Chondrocyte (in vitro differentiated cells): ENCODE measurements at places on chromosomes 1 and 21. TPM values are rescaled to one million over a fixed set of nuclear protein-coding genes. Genes with fewer than 3 reads are reported as not detected.
A peak's percentile ranks its signal among the peaks of the same experiment; 100 is the strongest.

RSPH1 gene
- 0.15 TPM in 1 of 3 replicates, not detected in the others for total RNA-seq

HMCN1 gene
- total RNA-seq, result 80.0 to 178 TPM (median 81.6 TPM) in 3 replicates

CD1B gene
- not detected in 3 replicates for total RNA-seq

CEP104 gene
- 37.4 to 40.6 TPM (median 37.6 TPM) in 3 replicates for total RNA-seq

DNA sequence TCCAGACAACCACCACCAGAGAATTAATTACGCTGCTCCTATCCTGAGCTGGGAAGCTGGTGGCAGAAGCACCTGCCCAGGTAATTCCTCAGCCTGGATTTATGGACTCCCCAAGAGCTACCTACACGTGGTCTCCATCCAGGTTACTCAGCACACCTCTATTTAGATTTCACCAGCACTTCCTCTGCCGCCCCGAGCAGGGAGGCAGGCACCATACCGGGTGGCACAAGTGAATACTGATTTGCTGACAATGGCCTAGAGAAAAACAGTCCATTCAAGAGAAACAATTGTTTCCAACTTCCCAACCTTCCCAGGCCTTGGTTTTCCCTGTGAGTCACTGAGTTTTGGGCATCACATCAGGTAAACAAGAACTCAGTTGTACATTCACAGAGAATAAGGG lies 134.3 kb downstream of the MATN1 start:
- DNase-seq, result no peak

GRCh38 chr1:64885648-64886047 lies 80.7 kb downstream of the JAK1 start:
- DNase-seq, result no peak

KIF21B gene
- total RNA-seq, result 1.1 to 2.6 TPM (median 2.6 TPM) in 3 replicates

DNA sequence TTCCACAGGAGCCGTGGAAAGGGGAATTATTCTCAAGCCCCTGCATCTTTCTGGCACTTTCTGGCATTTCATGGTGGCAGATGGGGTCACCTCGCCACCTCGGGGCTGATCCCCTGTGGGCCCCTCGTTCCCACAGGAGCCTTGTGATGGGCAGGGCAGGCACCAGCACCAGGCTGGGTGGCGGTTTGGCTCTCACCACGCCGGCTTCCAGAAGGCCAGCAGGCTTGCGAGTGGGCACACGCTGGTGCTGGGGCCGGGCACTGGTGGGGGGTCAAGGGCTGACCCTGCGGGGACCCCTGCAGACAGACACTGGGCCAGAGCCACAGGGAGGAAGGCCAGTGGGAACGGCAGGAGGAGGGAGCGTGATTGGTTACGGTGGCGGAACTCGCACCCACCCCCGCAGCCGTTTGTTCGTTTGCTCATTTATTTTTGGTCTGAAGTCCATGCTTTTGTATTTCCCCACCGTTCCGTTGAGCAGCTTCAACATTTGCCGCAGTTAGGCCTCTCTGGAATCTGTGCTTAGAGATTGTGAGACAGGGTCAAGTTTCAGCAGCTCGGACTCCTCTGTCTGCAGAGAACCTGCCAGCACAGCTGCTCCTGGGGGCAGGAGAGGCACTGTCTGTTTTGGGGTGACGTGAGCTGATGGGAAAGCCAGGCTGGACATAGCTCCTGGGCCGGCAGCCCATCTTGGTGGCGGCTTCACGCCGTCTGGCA lies 5.3 kb downstream of the COL18A1 start:
- peak; percentile 81 for DNase-seq

GRCh38 chr1:31688233-31688918 lies 15.4 kb downstream of the COL16A1 start:
- DNase-seq, result no peak

PDC gene
- not detected in 3 replicates for total RNA-seq
